ENCODE measurements at places on chromosomes 11 and 22.

- no peak for DNase-seq
These were observed 12.7 kb downstream of the RBFOX2 start for GRCh38 chr22:36015811-36016529.

DNA sequence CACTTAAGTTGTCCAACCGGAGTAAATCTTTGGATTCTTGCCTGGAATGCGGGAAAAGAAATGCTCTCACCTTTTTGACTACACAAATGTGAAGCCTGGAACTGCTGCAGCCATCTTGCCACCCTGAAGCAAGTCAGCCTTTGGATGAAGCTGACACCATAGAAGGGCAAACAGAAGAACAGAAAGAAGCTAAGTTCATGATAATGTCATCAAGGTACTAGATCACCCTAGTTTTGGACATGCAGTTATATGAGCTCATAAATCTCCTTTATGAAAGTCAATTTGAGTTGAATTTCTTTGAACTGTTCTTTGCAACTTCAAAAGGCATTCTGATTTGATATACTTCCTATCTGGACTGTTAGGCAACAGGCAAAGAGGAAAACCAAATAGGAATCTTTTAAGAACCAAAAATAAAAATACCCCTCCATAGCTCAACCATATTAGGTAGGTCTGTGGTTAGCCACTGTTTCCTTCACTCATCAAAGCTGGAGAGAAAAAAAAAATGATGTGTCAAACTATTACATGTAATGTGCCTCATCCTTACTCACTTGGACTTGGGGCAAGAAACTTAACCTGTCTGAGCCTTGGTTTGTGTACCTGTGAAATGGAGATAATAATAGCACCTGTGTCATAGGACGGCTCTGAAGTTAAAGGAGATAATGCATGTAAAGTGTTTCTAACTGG lies 91.9 kb downstream of the WT1 start:
- DNase-seq: no peak

DNA sequence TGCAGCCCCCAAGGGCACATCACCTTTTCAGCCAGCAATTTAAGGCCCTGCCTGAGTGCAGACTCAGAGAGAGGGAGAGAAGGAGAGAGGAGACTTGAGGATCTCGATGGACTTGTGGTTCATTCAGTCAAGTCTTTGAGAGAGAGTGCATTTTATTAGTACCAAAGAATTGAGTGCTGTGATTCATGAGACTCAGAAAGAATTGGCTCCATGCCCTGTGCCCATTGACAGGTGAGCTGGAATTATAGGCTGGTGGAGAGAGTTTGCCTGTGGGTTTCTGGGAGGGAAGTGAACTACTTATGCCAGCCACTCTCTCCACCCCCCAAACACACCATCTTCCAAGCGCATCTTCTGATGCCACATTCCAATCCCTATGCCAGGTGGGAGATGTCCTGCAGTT lies 236.8 kb downstream of the MN1 start:
- no peak for DNase-seq

DNA sequence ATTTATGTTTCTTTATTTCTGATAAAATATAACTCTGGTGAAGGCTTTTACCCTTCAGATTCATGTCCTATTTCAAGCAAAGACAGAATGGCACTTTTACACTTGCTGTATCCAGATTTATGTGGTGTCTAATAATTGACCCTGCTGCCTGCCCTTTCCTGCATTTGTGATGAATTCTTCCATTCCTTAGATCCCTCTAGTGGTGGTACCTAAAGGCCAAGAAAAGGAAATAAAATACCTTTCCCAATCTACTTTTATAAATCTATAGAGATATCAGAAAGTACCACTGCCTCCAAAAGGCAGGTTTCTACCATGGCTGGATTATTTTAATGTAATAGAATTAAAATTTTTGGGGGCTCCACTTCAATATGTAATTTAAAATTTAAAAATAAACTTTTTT lies 34.2 kb downstream of the CCDC81 start:
- no peak for DNase-seq

DNA sequence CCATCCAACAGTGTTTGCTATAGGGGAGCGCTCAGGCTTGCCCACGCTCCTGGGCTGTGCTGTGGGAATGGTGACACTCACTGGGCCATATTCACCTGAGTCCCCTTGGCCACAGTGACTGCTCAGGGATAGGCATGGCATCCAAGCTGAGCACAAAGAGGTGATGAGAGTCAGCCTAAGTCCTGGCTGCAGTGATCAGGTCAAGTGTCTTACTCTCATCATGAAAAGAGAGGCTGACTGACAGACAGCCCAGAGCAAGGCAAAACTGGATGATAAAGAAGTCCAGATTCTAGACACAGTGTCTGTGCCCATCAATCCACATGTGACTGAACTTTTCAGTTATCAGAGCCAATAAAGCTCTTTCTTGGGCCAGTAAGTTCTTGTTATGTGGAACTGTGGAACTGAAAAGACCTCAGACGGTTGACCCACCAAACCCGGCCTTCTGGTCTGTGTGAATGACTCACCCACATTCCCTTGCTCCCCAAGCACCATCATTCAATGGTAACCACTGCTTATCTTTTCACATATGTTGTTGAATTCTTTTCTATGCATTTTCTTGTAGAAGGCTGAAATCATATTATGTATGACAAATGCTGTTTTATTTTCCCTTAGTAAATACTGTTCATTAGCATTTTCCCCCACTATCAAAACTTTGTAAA lies 43.2 kb upstream of the YPEL1 start:
- no peak for DNase-seq

GRCh38 chr11:35308157-35308556 lies 111.2 kb downstream of the SLC1A2 start:
- no peak for DNase-seq

- no peak for DNase-seq
These were observed 53.1 kb upstream of the KCNQ1OT1 start for GRCh38 chr11:2752923-2753322.

DNA sequence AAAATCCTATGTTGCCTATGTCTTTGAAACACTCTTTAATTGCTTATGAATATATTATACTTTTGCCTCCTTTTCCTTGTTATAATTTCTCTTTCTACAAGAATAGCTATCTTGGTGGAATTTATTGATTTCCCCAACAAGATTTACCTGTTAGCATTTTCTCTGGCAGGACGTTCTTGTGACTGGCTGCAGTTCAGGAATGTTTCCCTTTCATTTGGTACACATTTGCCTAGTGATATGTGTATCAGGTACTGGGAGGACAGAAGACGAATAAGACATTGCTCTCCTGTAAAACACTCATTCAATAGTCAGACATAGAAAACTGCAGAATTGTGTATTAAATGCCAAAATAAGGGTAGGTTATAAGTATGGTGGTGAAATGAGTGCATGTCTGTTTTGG lies 279.9 kb downstream of the FAT3 start:
- no peak for DNase-seq

- DNase-seq: no peak
These were observed 57.9 kb upstream of the PHF21B start for GRCh38 chr22:45067731-45068130.

GRCh38 chr11:22581354-22582150 lies 44.1 kb downstream of the FANCF start:
- no peak for DNase-seq

DNA sequence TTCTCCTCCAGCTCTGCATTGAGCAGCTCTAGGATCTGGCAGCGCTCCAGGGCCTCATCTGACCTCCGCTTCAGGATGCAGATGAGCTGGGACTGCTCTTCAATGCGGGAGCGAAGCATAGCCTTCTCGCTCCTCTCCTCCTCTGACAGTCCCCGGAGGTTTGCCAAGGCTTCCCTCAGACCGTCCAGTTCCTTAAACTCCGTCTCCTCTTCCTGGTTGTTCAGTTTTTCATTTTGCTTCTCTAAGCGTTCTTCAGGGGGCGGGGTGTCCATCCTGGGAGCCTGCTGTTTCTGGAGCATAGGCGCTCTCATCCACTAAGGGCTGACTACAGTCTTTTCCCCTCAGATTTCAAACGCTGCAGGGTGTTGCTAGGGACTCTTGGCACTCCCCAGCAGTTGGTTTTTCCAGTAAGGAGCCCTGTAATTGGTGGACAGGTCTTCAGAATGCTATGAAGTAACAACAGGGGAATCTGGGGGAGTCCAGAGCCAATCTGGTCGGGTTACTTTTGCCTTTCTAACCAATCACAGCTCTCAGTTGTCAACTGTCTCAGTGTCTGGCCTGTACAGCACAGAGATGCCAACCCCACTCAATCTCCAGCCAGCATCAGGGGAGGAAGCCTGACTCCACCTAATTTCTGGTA lies at the start of gene CCDC89:
TSS of gene CCDC89 (minus strand) at position 376 of the 640 bp plus-strand sequence. CDS start at position 311, 65 bp downstream.
- DNase-seq: no peak

GRCh38 chr11:36077886-36078685 lies 134.2 kb downstream of the LDLRAD3 start:
- DNase-seq: no peak

- DNase-seq: peak; percentile 13
These were observed 4.8 kb upstream of the POU2F3 start for GRCh38 chr11:120235024-120235628.

DNA sequence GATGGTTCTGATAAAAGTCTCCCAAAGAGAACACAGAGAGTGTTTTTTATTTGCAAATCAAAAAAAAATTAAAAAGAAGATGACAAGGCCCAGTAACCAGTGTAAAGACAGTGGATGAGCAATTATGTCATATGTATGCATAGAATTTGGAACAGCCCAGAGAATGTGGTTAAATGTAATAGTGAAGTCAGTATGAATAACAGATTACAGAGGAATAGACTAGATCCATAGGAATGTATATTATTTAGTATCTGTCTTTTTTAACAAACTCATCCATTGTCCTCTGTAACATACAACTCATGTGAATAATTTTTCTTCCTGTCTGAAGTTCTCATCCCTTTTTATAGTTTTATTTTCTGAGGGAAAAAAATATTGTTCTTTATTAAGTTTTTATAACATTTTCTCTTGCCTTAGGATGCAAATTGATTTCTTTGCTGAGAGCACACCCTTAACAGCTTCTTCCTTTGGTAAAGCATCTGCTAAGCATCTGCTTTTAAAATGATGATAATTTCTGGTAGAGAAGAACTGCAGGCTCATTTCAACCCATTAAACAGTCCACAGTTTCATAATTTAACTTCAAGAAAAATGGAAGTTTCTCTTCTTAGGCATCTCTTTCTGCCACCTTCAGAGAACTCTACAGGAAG lies 266.5 kb upstream of the MTNR1B start:
- no peak for DNase-seq

DNA sequence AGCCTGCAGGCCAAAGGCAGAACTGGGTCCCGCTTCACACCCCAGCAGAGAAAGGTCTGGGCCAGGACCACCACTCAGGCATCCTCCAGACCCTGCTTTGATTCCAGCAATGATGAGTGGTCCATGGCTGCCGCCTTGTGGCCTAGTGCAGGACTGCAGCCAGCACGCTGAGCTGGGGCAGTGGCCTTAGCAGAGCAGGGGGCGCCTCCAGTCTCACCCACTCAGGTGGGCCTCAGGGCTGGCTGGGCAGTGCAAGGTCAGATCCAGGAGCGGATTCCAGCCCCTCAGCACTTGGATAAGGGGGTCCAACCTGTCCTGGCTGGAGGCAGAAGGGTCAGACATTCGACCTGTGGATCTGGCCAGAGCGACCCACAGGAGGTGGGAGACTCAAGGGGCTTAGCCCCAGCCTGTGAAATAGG lies 9.6 kb upstream of the PDE2A start:
- DNase-seq: peak; percentile 44

- DNase-seq: no peak
These were observed 243.9 kb downstream of the ST3GAL4 start for GRCh38 chr11:126599217-126599897.

DNA sequence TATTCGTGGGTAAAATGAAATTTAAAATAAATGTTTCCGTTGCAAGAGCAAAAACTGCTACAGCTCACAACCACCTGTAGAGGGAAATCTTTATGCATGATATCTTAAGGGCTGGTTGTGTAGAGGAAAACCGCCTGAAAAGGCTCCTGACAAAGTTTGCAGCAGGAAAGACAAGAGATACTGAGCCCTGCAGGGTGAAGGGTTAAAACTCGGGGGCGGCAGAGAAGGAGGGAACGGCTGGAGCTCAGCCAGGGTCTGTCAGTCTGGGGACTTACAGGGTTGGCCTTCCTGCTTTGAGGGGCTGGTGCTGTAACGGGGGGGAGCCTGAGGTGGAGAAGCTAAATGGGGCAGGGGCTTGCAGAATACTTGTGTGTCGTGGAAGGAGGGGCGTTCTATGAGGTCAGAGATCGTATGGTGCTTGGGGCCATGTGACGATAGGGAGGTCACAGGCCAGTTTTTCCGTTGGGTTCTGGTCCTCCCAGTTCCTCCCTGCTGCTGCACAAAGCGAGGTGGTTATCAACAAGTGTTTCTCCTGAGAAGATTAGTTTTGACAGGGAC lies 122.9 kb upstream of the HSD17B12 start:
- DNase-seq: no peak

- DNase-seq: no peak
These were observed 59.8 kb downstream of the UVRAG start for GRCh38 chr11:75874684-75875341.

DNA sequence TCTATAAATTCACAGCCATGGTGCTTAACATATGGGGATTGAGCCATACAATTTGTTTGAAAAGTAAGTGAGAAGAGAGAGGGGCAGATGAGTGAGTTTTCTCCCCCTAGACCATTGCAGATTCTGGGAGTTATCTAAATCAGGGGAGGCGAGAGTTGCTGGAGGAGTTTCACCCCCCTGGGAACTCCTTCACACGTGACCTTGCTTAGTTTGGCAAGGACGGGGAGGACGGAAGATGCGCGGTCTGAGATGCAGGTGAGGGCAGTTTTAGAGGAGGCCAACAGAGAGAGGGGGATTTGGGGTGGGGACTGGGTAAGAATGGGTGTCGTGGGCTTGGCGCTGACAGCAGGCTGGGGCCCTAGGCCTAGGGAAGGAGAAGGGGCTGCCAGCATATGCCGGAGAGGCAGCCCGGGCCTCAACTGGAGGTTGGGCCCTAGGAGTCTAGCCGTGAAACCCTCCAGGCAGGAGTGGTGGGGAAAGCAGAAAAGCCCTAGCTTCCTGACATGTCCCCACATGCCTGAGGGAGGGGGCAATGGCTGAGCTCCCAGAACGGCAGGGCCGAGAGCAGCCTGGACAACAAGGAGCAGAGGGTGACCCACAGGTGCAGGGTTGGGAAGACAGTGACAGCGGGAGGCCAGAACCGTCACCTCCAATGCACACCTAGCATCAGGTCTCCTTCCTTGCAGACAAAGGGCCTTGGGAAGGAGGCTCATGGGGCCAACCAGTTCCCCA lies 63.9 kb downstream of the ELFN2 start:
- DNase-seq: no peak

- DNase-seq: no peak
These were observed 131.5 kb downstream of the CCDC34 start for GRCh38 chr11:27231530-27231929.

DNA sequence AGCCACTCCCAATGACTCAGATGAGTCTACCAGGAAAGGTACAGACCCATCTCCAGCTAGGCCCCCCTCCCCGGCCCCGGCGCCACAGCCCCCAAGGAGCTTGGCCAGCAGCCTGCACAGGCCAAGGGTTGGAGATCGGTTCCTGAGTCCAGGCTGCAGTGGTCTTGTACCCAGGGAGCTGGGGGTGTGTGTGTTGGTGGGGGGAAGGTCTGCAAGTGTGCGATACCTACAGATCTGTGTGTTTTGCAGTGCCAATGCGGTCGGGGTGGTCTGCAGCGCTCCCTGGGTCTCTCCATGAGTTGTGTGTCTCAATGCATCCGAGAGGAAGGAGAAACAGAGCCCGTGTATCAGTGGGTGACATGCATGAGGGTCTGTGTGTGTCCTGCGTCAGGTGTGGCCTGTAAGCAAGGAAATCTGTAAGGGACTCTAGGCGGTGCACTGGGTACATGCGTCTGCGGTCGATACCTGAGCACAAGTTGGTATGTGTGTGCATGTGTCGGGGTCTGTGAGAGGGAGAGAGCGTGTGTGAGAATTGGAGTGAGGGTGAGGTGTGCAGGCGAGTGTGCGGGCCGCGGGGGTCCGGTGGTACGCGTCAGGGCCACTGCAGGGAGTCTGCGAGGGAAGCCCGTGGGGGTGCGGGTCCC lies 645 bp downstream of the CDC42BPG start:
- no peak for DNase-seq

Data from stimulated activated CD8-positive, alpha-beta memory T cell treated with anti-CD3 and anti-CD28 coated beads, Interleukin-7, amount 100 ng/mL, for 1 hour (primary cell).